Epithelial cell of proximal tubule (primary cell): ENCODE measurements at places on chromosomes 11 and 22. TPM values are rescaled to one million over a fixed set of nuclear protein-coding genes. Genes with fewer than 3 reads are reported as not detected.

GRCh38 chr11:110125632-110126031 lies 32.4 kb downstream of the ZC3H12C start:
- DNase-seq = peak; percentile 68

DNA sequence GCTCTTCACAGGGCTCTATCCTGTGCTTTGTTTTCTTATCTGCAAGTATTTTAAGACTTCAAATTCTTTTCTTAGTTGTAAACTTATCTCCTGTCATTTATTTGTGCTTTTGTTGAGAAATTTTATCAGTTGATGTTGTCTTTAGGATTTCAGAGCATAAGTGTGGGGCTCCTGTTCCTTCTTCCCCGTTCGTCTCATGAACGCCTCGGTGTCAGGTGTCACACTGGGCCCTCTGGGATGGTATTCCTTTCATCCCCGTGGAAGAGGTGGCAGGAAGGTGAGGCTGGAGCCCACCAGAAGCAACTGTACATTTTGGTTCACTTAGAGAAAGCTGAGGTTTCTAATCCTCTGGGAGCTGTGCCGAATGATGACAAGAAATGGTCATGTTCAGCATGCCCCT lies 17.9 kb downstream of the NADSYN1 start:
- DNase-seq = no peak

Gene THOC5
- total RNA-seq = 40.1 and 48.5 TPM in 2 replicates

Gene PATE2
- total RNA-seq = 0.07 TPM in 1 of 2 replicates, not detected in the other

DNA sequence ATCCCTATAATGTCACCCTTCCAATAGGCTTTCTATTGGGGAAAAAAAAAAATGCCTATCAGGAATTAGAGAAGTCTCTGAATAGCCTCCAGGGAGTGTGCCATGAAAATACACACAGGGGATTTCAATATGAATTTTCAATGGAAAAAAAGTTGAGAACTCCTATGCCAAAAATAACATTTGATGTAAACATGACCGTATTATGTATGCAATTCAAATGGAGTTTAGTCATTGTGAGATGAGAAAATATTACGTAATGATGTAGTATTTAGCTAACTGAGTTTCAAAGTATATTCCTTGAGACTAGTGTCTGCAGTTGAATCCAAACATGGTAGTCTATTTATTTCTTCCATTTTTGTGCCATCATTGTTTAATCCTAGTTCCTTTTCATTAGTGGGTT lies 182.3 kb downstream of the BLID start:
- DNase-seq = no peak

Gene CSNK2A3
- 0.35 and 1.0 TPM in 2 replicates for total RNA-seq

DNA sequence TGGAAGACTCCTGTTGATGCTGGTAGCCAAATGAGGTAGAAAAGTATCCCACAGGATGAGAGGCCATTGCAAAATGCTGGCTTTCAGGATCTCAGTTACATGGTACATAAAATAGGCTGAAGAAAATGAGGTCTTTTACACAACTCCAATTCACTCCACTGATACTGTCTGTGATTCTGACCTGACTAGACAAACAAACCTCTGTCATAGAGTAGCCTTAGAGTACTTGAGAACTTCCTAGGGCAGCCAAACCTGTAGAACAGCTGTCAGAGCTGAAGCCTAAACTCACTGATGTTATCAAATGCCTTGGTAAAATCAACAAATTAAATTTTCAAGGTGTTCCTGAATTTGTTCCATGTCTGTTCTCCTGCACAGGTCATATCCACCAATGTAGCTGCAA lies 26.2 kb upstream of the POGLUT3 start:
- no peak for DNase-seq

Gene PGA5
- not detected in 2 replicates for total RNA-seq

DNA sequence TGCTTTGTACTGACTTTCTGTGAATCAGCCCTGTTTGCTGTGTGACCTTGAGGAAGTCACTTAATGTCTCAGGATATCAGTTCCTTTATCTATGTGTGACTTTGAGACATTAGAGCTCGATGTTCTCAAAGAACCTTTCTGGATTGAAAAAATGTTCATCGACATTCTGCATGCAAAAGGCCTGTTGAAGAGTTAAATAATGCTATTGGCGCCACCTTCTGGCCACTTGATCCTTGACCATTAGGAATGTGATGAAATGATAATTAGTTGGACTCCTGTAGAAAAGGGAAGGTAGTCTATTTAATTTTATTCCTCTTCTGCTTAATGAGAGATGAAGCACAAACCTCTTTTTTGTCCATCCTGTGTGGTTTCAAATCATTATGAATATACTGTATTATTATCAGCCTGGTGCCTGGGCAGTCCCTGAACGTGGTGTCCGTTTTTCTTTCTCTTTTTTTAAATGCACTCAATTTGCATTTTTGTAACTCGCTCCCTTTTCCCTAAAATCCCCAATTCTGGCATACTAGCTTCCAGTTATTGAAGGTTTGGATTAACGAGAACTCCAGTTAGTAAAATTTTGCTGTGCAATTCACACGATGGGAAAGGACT lies 20.7 kb downstream of the ELF5 start:
- DNase-seq = no peak

GRCh38 chr11:59600234-59600633 lies 15.3 kb downstream of the OSBP start:
- no peak for DNase-seq

DNA sequence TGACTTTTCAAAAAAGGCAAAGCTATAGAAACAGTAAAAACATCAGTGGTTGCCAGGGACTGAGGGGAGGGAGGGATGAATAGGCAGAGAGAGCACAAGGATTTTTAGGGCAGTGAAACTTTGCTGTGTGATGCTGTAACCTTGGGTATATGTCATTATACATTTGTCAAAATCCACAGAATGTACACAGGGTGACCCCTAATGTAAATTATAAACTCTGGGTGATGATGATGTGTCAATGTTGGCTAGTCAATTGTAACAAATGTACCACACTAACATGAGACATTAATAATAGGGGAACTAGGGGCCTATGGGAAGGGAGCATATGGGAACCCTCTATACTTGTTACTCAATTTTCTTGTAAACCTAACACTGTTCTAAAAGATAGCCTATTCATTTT lies 24.8 kb downstream of the RIBC2 start:
- no peak for DNase-seq

GRCh38 chr11:103529181-103529684 lies 420.0 kb downstream of the DYNC2H1 start:
- DNase-seq = peak; percentile 70

Gene IFITM1
- total RNA-seq = 15.7 and 56.8 TPM in 2 replicates

Gene GNB1L
- 11.5 and 23.3 TPM in 2 replicates for total RNA-seq

Gene CNTN5
- total RNA-seq = not detected in 2 replicates

Gene SMIM35
- total RNA-seq = not detected in 2 replicates

DNA sequence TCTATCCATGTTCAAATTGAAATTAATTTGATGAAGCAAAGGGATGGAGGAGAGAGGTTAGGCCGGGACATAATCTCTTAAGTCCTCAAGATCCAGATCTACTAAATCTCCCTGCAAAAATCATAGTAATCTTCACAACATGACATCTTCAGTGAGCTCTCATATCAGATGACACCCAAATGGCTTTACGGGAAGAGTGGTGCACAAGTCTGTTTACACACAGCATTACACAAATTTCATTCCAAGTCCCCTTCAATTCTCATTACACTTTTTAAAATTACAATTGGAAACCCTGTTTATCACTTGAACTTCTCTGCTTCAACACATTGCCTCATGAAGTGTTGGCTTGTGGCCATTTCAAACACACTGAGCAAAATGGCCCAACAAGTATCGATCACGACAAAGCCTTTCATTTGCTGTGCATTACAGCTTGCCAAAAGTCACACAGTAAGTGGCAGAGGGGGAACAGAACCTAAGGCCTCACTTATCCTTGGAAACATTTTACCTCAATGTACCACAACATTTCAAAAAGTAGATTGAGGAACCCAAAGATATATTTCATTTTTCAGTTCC lies 17.9 kb upstream of the TPH1 start:
- no peak for DNase-seq

Gene SFI1
- total RNA-seq = 14.7 and 26.0 TPM in 2 replicates

Gene APOBEC3H
- total RNA-seq = not detected in 2 replicates

- no peak for DNase-seq
These were observed 729.8 kb downstream of the FAM181B start for GRCh38 chr11:82003671-82004515.

DNA sequence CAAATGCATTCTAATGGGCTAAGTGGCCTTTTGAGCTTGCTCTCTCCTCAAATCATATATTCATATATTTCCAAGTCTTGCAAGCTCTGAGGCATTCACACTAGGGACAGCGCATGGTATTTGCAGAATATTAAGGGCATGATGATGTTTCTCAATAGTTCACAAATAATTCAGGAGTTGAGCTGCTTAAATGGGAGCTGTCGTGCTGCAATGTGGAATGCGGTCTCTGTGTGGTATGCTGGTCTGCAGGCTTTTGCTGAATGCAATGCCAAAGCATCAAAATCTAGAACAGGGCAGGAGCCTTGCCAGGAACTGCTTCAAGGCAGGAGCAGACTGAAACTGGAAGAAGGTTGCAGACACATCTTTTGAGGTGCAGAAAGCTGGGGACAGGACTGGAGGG lies 1060.0 kb downstream of the TBC1D22A start:
- DNase-seq = no peak

GRCh38 chr11:32830413-32830738 lies 649 bp downstream of the PRRG4 start:
- peak; percentile 69 for DNase-seq

- no peak for DNase-seq
These were observed 349.3 kb upstream of the B3GAT1 start for GRCh38 chr11:134761386-134761785.

- DNase-seq = no peak
These were observed 44.2 kb downstream of the PPFIA1 start for GRCh38 chr11:70314730-70315129.

DNA sequence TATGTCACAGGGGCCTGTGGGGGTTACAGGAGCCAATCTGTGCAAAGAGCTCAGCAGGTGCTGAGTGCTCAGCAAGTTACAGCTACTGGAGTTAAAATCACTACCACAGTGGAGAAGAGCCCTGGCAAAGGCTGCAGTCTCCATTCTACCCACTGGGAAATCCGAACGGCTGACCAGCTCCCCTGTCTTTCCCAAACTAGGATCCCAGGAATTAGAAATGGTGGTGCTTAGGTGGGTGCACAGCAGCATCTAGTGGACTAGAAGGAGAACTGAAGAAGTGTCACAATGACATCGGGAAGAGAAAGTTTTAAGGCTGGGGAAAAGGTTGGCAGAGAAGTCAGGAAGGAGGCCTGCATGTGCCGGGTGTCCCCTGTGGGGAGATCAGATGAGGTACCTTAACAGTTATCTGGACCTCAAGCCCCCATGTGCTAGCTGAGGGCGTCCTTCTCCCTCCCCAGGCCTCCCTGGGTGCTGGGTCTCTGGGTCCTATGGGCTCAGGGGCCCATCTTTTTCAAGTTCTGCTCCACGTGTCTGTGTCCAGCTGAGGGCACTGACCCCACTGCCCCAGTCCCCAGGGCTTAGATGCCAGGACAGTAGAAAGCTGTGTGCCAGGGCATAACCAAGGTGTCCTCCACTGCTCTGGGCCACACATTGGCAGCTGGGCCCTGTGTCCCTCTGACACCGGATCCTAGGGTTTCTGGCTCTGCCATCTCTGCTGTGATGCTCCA lies 1.9 kb downstream of the PIWIL3 start:
- DNase-seq = peak; percentile 4

- no peak for DNase-seq
These were observed 251.7 kb downstream of the GRM5 start for GRCh38 chr11:88814076-88814475.

DNA sequence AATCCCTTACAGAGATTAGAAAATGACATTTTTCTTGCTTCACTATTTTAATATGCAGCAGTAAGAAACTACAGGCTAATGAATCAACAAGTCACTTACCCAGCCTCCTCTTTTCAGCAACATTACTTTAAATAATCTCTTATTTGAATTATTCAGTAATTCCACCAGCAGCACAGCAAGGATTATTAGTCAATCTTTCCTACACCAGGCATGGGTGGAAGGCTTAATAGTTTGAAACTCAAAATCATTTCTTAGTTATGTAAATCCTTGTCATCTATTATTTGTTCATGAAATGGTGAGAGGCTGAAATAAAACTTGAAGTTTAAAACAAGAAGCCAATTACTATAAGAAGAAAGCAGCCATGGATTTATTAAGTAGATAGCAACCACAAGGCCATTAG lies 530.5 kb downstream of the KCNA4 start:
- no peak for DNase-seq

DNA sequence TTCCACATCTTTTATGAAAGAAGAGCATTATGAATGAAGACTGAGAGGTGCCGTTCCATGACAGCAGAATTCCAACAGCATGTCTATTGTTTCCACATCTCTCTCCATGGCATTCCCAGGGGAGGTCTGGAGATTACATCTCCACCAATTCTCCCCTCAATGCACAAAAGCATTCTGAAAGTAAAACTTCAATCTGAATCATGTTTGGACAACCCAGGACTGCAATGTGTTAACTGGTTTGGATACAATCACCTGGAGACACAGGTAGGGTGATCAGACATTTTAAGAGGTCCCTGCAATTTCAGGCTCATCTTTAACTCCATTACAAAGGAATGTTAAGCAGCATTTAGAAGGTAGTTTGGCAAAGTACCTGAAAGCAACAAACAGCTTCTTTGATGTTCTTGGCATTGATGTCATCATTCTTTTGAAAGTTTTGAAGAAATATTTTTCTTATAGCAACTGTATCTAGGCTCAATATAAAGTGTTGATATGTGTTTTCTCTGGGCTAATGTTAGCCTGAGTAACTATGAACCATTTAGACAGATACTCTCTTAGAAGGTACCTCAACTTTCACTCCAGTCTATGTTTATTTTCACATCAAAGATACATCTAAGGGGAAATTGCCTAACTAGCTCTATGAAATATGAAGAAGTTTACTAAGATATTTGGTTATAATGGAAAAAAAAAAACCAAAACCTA lies 181.4 kb upstream of the MTMR2 start:
- no peak for DNase-seq

GRCh38 chr11:64372802-64373597 lies 14.0 kb downstream of the RPS6KA4 start:
- no peak for DNase-seq

Gene RDX
- total RNA-seq = 72.3 and 103 TPM in 2 replicates

- no peak for DNase-seq
These were observed 29.3 kb upstream of the CSNK1E start for GRCh38 chr22:38346506-38346905.

Gene POTEH
- total RNA-seq = not detected in 2 replicates

DNA sequence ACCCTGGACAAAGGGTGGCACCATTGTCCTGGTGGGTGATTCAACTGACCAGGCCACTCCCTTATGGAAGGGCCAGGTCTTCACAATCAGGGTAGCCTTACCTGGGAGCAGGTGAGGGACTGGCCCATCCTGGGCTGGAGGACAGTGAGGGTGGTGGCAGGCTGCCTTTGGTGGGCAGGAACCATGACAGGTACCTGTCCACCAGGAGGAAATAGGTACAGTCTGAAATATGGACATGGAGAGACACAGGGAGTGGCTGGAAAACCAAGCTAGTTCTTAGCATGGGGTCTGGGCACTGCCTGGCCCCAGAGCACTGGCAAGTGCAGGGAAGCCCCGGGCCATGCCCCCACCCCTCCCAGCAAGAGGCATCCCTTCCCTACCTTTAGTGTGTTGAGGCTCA lies 113.8 kb downstream of the MED15 start:
- no peak for DNase-seq

Gene GDPD4
- not detected in 2 replicates for total RNA-seq
